ENCODE measurements at places on chromosomes 1 and 21.

DNA sequence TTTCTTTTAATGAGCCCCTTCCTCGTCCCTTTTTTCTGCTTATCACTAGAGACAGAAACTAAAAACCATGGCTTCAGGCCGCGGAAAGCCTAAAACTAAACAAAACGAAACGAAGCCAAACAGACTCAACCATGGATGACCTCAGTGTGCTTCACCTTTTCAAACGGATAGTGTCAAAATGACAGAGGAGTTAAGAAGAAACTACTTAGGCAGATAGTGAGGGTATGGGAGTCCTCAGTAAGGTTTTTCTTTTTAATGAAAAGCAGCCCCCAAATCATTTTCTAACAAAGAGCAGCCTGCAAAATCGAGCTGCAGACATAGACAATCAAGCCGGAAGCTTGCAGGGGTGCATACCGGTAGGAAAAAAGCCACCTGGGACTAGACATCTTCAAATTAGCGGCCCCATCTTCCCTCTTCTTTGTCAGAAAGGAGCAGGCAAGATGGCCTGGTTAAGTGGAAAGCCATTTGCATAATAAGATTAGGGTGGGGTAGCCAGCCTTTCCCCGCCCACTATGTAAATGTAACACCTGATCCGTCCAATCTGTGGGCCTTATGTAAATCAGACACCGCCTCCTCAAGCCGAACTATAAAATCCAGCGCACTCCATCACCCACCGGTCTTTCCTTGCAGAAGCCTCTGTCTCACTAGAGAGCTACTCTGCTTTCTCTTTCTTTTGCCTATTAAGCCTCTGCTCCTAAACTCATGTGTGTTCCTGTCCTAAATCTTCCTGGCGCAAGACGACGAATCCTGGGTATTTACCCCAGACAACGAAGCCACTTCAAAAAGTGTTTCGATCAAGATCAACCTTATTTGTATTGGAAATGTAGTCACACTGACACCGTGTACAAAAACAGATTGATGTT is 6.2 kb upstream of the ERO1B start:
- DNase-seq: no peak

- no peak for DNase-seq
Measured at GRCh38 chr1:218948446-218948845, 225.2 kb upstream of the LYPLAL1 start.

DNA sequence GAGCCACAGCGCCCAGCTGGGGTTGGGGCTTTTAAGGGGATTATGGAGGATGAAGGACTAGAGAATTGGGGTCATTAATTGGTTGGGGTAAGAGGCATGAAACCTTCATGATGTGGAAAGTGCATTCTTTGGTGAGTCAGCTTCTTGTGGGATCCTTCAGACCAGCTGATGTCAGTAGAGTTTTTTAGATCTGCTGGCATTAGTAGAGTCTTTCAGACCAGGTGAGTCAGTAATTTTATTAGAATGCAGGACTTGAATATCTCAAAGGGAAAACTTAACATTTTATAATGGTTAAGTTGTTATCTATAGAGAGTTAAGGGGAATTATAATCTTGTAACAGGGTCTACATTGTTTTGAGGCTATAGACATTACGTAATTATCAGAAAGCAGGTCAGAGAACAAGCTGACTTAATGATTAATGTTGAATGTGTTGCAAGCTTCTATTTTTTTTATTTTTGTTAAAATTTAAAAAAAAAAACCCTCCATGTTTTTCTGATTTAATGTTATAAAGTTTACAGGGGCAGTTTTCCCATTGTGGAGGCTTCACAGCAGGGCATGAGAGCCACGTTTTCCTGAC is 160.9 kb upstream of the FMN2 start:
- peak; percentile 23 for DNase-seq

DNA sequence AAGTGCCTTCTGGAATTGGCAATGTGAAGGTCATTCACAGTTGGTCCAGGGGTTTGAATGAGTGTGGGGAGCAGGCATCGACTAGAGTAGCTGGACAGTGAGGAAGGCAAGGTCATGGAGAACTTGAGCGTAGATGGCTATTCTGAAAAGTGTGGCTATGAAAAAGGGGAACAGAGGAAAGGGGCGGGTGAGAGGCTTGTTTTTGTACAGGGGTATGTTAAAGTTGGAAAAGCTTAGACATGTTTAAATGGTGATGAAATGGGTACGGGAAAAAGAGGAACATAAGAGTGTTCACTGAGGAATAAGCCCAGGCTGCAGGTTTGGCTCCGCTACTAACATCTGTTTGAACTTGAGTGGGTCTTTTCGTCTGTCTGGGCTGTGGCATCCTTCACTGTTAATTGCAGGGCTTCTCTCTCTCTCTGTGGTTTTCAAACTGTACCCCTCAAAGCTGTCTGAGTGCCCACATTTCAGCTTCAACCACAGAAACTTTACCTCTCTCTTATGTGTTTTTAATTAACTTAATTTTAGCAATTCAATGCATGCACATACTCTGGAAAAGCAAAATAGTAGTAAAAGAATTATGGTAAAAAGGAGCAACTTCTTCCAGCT is 70.8 kb upstream of the COA6 start:
- no peak for DNase-seq

All from skeletal muscle cell (primary cell).